Renal pelvis (tissue), 12 donors: ENCODE measurements at places on chromosomes 3 and 15. TPM values are rescaled to one million over a fixed set of nuclear protein-coding genes. Genes with fewer than 3 reads are reported as not detected.

GRCh38 chr3:22759636-22760310, 443.4 kb upstream of the UBE2E2 start:
- DNase-seq: no peak

Gene C2CD4A
- polyA plus RNA-seq: 0.40 TPM

DNA sequence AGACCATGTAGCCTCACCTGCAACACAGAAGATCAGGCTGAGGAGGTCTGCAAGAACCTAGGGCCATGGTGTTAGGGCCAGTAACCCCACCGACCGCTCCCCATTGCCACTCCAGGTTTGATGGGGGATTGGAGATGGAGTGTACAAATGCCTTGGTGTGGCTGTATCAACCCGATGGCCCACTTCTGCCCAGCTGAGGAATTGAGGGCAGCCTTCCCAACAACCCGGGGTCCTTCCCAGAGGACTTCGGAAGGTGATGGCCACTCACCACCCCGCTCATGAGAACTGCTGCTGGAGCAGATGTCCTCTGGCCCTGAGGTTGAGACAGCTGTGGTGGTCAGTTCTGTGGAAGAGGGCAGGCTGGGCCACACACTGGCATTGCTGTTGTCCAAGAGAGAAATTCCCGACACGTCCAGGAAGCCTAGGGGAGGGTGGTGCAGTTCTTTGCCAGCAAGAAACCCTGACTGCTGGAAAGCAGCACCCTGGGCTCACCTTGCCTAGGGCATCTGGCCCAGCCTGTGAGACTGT, 8.9 kb downstream of the GORASP1 start:
- no peak for DNase-seq

- DNase-seq: no peak
These were observed 22.9 kb downstream of the MRAS start for GRCh38 chr3:138371070-138371965.

GRCh38 chr3:41503998-41504623, 304.8 kb downstream of the CTNNB1 start:
- DNase-seq: no peak

Gene CTDSPL
- polyA plus RNA-seq: 99.9 TPM

DNA sequence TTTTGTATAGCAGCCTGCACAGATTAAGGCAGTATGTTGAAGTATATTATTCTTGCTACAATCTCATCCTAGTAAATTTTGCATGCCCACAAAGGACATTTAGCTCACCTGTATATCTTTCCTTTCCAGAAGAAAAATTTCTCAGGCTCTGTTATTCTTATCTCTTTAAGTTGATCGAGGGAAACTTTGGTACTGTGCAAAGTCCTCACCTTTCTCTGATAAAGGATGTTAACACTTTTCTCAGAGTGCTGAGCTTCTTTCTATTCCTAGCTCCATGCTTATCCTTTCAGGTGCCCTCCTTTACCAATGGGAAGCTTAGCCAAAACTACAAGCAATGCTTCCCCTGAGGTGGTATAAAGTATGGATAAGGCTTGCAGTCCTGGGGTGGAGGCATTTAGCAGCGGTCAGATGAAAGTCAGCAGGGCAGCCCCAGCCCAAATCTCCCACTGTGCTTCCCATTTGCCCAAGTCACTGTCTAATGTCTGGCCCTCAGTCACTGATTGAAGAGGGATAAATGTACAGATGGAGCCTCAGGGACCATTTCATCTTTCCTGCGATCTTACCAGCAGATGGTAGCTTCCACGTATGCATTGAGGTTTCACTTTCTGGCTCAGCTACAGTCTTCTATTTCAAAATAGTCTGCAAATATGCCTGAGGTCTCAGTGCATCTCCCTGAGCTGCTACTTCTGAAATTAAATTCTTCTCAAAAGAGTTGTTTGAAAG, 127.8 kb upstream of the P2RY1 start:
- DNase-seq: no peak

Gene CEP97
- polyA plus RNA-seq: 15.1 TPM

DNA sequence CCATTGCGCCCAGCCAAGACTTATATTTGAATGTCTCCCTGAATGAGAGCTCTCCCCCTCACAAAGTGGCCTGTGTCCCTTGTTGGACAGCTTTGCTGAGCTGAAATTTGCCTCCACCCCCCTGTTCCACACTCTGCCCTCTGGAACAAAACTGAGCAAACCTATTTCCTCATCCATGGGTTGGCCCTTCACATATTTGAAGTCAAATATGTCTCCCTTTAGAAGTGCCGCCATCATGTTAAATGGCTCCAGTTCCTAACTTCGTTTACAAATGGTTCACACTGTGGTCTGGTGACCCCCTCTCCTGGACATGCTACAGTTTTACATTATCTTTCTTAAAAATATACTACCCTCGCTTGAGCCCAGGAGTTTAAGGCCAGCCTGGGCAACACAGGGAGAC, 4.6 kb downstream of the PLIN1 start:
- no peak for DNase-seq

GRCh38 chr3:191425322-191425734, 35.6 kb upstream of the PYDC2 start:
- no peak for DNase-seq

- no peak for DNase-seq
These were observed 4.1 kb downstream of the OR4F6 start for GRCh38 chr15:101807345-101807945.

GRCh38 chr3:166388321-166388720, 551.1 kb upstream of the BCHE start:
- no peak for DNase-seq

DNA sequence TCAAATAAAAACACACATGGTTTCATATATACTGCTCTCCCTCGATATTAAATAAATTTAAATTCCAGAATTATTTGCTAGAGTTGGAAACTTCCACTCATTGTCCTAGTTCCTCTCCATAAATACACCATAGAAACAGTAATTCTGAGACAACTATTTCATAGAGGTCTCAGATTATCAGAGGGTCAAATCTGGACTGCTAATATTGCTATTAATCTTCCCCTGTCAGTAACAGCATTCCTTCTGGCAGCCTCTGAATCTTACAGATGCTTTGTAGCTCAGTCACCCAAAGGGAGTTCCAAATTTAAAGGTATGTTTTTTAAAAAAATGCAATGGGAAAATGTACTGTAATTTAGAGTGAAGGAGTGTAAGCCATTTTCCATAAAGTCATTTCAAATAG, 428.8 kb downstream of the PYDC2 start:
- DNase-seq: no peak
